ENCODE measurements at places on chromosomes 5 and 9.

GRCh38 chr9:111148052-111149017, 110.1 kb upstream of the LPAR1 start:
- no peak for DNase-seq

DNA sequence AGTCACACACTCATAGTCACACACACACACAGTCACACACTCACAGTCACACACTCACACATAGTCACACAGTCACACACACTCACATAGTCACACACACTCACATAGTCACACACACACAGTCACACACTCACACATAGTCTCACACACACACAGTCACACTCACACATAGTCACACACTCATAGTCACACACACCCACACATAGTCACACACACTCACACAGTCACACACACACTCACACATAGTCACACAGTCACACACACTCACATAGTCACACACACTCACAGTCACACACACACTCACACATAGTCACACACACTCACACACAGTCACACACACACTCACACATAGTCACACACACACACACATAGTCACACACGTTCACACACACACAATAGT, 4.1 kb downstream of the OLFM1 start:
- DNase-seq, result no peak

DNA sequence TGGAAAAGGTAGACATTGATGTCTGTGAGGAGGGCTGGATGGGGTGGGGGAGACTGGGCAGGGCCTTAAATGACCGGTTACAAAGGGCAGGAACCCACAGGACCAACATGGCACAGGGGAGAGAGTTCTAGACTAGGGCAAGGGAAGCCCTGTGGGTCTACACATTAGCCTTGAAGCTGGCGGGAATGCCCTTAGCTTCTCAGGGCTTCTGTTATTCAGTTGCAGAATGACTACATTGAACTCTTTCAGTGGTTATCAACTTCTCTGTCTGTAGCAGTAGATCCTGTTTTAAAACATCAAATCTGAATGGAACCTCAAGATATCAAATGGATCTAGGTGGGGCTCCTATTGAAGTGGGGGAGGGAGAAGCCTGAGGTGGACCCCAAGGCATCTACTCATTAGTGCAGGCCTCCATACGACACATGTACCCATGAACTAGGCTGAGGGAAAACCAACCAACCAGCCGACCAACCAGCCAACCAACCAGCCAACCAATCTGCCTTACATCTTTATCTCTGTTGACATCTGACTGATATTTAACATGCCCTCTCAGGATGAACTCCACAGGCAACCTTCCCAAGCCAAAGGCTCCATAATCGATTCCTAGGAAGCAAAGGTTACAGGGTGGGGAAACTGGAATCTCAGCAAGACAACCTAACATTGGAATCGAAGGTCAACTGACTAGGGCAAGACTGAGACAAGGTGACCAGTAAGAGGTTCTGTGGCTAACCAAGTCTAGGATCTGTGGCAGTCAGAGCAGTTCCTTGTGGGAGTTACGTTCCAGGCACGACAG, 48.3 kb downstream of the DAP start:
- no peak for DNase-seq

GRCh38 chr5:81337803-81338202, 36.4 kb downstream of the ZCCHC9 start:
- no peak for DNase-seq

- DNase-seq, result no peak
Observed at GRCh38 chr5:115450741-115451140, 93.8 kb downstream of the FEM1C start.

- DNase-seq, result no peak
Observed at GRCh38 chr5:73668017-73668416, 42.0 kb downstream of the ARHGEF28 start.

GRCh38 chr5:65037831-65038815, 269.4 kb downstream of the CWC27 start:
- DNase-seq, result no peak

GRCh38 chr5:179494774-179495526, 55.4 kb upstream of the RUFY1 start:
- DNase-seq, result no peak

DNA sequence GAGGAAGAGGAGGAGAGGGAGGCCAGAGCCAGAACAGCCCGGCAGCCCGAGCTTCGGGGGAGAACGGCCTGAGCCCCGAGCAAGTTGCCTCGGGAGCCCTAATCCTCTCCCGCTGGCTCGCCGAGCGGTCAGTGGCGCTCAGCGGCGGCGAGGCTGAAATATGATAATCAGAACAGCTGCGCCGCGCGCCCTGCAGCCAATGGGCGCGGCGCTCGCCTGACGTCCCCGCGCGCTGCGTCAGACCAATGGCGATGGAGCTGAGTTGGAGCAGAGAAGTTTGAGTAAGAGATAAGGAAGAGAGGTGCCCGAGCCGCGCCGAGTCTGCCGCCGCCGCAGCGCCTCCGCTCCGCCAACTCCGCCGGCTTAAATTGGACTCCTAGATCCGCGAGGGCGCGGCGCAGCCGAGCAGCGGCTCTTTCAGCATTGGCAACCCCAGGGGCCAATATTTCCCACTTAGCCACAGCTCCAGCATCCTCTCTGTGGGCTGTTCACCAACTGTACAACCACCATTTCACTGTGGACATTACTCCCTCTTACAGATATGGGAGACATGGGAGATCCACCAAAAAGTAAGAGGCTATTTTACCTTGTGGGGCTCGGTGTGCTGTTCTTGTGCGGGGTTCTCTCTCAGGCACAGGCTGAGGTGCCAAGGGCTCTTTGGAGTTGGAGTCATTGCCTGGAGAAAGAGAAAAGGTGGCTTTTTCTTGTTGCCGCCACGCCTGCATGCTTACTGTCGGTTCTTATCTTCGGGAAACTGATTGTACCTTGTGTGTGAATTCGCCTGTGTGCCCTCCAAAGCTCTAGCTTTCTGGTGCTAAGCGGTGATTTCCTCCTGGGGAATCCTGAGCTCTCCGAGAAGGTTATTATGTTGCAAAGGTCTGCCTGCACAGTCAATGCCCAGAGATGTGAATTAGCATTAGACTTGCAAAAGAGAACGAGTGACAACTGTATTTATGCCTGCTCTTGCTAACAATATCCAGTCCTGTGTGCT, at the start of gene ISL1:
TSS of gene ISL1 (plus strand) at position 318 of the 991 bp plus-strand sequence. CDS start at position 542, 224 bp downstream.
- DNase-seq, result no peak

DNA sequence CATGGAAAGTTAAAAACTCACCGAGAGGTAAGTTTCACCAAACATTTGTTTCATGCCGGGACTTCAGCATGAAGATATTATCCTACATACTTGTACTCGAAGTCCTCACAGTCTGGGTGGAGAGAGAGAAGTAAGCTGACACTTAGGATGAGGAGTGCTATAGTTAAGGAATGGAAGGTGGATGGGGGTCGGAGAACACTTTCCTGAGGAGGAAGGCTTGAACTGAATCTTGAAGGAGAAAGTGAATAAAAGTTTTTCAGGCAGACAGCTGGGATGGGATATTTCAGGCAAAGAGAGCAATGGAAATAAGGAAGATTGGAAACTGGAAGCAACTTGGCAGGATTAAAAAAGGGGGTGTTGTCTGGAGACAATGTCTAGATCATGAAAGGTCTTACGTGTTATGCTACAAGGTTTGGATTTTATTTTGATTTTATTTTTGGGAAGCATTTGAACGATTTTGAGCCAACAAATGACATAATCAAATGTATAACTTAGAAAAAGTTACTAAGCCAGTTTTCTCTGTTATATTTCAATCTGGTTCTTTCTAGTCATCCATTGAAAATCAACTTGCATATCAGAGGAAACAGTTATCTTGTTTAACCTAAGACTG, 167.1 kb downstream of the PAM start:
- no peak for DNase-seq

DNA sequence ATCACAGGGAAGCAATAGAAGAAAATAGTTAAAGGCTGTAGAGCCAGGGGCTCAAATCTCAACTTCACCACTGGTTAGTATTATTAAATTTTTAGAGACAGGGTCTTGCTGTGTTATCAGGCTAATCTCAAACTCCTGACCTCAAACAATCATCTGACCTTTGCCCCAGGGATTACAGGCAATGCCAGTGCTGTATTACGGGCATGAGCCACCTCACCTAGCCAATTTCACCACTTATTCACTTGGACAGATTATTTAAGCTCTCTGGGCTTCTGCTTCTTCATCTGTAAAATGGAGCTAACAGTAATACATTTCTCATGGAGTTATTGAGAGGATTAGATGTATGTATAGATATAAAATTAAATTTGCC, 155.9 kb upstream of the KLF4 start:
- DNase-seq, result no peak

GRCh38 chr5:126816649-126817048, 39.7 kb downstream of the LMNB1 start:
- DNase-seq, result no peak

GRCh38 chr9:7799944-7800285, 337 bp upstream of the DMAC1 start:
- no peak for DNase-seq

GRCh38 chr5:109982966-109983534, 293.3 kb downstream of the MAN2A1 start:
- DNase-seq, result no peak

DNA sequence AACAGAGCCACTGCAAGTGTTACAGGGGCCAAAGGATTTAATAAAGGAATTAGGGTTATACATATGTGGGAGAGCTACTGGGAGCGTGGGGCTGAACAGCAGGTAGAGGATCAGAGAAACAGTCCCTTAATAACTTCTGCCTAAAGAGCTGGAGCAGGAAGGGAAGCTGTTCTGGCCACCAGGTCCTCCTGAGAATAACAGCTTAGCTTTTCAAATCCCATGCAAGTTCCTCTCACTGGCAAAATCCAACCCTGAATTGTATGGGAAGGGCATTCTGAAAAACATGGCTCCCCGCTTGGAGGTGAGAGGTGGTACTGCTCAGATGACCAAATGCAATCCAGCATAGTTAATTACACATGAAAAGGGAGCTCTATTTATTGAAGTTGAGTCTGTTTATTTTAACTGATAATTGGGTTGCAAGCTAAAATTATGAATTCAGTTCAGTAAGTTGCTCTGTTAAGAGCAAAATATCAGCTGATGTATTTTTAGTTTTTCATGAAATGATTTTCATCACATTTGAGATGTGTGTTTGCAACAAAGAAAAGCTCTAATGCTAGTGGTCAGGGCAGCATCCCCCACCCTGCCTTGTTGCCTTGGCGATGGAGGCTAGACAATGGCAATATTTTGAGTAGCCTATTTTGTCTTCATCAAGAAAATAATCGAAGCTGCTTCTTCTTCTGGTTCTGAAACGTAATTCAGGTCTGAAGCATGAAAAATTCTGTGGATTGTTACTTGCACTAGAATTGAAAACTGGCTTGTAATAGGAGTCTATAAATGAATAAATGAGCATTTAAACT, 58.4 kb upstream of the SH3GL2 start:
- no peak for DNase-seq

GRCh38 chr9:126205845-126206498, 120.7 kb upstream of the MVB12B start:
- no peak for DNase-seq

GRCh38 chr9:35822926-35823325, 5.6 kb downstream of the FAM221B start:
- no peak for DNase-seq

GRCh38 chr9:106868087-106868486, 5.1 kb downstream of the ZNF462 start:
- DNase-seq, result no peak

- no peak for DNase-seq
Observed at GRCh38 chr5:102782217-102782872, 27.2 kb downstream of the PAM start.

DNA sequence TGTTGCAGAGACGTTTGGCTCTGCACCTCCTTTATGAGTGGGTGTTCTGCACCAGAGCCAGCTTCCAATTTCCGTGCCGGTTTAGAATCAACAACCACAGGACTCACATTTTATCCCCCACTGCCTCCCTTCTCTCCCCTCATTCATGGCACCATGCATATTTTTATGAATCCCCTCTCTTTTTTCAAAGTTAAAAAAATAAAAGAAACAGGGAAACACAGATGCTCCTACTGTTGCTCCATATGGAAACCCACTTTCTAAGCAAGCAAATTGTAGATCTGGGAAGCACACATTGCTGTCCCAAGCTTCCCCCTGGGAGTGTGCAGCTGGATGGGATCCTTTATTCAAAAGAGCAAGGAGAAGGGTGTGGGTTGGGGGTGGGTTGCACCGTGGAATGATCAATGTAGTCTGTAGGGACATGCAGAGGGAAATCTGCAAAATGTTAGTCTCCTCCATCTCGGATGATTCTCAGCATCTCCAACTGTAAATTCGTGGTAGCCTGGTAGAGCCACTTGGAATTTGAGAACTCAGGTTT, 410.0 kb upstream of the ADAMTSL1 start:
- no peak for DNase-seq

DNA sequence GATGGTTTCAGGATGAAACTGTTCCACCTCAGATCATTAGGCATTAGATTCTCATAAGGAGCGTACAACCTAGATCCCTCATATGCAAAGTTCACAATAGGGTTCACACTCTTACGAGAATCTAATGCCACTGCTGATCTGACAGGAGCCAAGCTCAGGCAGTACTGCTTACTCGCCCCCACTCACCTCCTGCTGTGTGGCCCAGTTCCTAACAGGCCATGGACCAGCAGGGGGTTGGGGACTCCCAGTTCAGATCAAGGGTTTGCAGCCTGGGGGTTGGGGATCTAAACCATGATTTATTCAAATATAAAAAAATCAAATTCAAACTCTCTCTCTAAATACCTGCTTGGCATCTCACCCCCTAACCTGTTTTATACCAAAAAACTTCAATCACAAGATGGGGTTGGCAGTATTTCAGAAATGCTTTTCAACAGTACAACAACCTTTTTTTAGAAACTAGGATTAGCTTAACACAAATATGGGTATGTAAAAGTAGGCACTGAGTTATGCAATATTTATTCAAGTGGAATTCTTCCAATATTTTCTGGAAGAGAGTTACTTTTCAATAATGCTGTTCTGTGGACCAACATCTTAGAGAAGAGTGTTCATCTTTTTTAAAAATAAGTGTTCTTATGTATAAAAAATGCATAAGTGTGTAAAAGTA, 30.1 kb upstream of the SLC12A2 start:
- DNase-seq, result no peak

DNA sequence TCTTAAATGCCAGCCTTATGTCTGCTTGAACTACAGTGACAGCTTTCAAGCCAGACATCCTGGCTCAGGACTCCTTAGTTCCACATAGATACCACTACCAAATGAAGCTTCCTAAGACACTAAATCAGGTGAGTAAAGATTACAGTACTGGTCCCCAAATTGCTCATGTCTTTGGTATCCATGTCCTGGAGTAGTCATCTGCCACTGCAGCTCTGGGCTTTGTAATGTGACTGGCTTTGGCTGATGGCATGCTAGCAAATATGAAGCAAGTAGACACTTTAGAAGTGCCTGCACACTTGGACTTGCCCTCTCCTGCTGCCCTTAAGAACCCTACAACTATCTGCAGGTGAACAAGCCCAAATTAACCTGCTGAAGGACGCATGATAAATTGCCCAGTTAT, 334.9 kb downstream of the BNC2 start:
- DNase-seq, result no peak

Measured in activated CD4-positive, CD25-positive, alpha-beta regulatory T cell treated with anti-CD3 and anti-CD28 coated beads, Interleukin-2, amount 50 U/mL, for 16 hours (primary cell).